ENCODE measurements at places on chromosomes 7 and 10. TPM values are rescaled to one million over a fixed set of nuclear protein-coding genes. Genes with fewer than 3 reads are reported as not detected.
A peak's percentile ranks its signal among the peaks of the same experiment; 100 is the strongest.

- H3K27ac ChIP-seq: no peak overlapping the region
- no peak for DNase-seq
- H3K4me3 ChIP-seq: no peak overlapping the region
- H3K36me3 ChIP-seq: no peaks in the 10 kb centered on the region
- H3K27me3 ChIP-seq: no peaks in the 10 kb centered on the region
- H3K4me1 ChIP-seq: peaks cover 7% of the 10 kb centered on the region
These were observed 134.3 kb downstream of the ZMYND11 start for GRCh38 chr10:269440-270074.

DNA sequence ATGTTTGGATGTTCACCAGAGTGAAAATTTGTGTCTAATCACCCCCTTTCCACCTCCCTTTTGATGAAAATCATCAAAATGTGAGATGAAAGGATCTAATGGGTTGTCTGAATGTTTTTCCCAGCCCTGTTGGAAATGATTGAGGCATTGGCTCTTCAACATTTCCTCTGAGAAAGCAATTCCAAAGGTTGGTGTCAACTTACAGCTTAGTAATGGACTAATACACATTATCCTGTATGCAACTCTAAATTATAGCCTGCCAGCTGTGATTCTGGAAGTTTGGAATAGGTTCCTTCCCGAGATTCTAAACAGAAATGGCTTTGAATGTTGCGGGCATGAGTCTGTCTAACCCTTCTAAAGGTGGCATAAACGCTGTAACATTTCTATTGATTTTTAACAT is 152.9 kb downstream of the DYNC1I1 start:
- no peaks in the 10 kb centered on the region for H3K27me3 ChIP-seq
- H3K4me3 ChIP-seq: no peak overlapping the region
- no peaks in the 10 kb centered on the region for H3K36me3 ChIP-seq
- H3K27ac ChIP-seq: no peak overlapping the region

GRCh38 chr7:876972-877311 is 588 bp downstream of the GET4 start:
- peaks cover 43% of the 10 kb centered on the region for H3K4me1 ChIP-seq
- peak overlapping the region; percentile 79 for H3K27ac ChIP-seq
- H3K36me3 ChIP-seq: peaks cover 7% of the 10 kb centered on the region
- peak; percentile 86 for DNase-seq
- H3K27me3 ChIP-seq: no peaks in the 10 kb centered on the region

Gene DGKI
- 0.38 TPM for total RNA-seq

Gene CCDC146
- total RNA-seq: 2.5 TPM
